IPS DF 19.7 (cell line): ENCODE measurements at places on chromosomes 13 and 19.

GRCh38 chr19:3585301-3586126, at the start of gene GIPC3:
TSS of gene GIPC3 (plus strand) at chr19:3585478. CDS start at chr19:3585598, 120 bp downstream.
- no peak for DNase-seq

GRCh38 chr13:29888306-29888705, 37.9 kb upstream of the UBL3 start:
- no peak for DNase-seq

- DNase-seq, result no peak
Measured at GRCh38 chr19:51065221-51065960, 499 bp upstream of the KLK13 start.

DNA sequence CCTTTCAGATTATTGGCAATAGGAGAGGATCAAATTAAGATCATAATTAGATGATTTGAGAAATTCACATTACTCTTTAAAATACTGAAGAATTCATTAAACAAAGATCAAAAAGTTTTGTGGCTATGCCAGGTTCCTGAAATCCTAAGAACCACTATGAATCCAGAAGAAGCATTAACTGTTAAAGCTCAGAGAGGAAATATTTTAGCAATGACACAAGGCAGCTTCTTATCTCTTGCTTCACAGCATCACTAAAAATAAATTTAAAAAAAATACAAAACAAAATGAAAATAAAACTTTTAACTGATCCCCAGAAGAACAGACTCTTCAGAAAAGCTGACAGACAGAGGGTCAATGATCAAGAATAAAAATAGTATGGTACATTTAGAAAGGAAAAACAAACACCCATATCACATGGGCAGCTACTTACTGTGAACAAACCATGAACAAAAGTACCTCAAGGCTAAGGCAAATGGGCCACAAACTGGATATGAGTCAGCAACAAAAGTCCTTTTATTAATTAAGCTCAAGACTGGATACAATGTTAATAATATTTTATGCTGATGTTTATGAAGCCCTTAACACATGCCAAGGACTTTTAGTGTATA, 19.6 kb downstream of the RNF6 start:
- DNase-seq, result no peak

- no peak for DNase-seq
Measured at GRCh38 chr13:27830010-27830409, 37.7 kb downstream of the GSX1 start.

- no peak for DNase-seq
Measured at GRCh38 chr13:91904005-91904404, 505.6 kb downstream of the GPC5 start.

DNA sequence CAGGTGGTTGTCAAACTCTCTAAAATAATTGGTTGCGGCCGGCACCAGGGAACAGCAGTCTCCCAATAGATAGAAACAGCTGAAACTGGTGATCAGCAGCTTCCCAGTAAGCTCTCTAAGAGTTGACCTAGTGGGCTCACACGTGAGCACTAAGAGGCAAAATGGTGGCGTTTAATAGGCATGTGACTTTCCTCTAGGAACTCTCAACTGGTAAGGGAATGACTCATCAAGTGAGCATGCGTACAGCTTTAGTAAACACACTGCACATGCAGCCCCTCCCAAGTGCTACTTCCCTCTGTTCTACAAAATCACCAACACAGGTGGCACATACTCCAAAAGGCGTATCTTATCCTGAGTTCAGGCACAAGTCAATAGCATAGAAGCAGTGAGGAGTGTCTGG, 41.7 kb downstream of the TNFSF11 start:
- no peak for DNase-seq

- DNase-seq, result no peak
Measured at GRCh38 chr13:112893570-112894422, 75.2 kb upstream of the MCF2L start.

GRCh38 chr19:18798384-18799352, 7.6 kb upstream of the COMP start:
- no peak for DNase-seq

DNA sequence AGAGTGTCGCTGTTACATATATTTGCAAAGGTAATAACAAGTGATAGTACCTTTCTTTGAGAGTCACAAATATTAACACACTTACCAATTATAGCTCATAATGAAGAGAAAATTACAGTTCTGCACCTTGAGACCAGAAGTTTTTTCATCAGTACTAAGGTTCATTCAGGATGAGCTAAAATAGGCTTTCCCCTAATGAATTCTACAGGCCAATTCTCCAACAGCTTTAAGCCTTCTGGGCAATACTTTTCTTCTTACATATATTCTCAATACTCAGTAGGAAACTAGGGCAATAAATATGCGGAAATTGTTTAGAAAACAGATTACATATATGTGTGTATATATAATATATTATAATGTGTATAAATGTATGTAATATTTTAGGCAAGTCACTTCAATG, 2672.8 kb upstream of the PCDH20 start:
- no peak for DNase-seq

DNA sequence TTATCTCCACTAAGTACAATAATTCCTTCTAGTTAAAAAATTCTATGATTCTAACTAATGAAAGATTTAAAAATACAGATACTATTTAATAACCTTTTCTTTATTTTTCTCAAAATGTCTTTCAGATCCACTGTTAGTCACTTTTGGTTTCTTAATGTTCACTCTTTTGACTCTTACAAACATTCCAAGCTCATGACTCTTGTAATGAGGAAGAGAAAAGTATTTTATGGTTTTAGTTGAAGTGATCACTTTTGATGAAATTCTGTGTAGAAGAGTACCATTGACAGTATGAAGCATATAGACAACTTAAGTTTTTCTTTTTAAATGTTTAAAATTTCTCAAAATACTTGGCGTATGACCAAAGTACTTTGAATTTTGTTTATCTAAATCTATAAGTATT, 27.8 kb downstream of the COG3 start:
- DNase-seq, result no peak

- no peak for DNase-seq
Measured at GRCh38 chr19:10085641-10086590, at the start of gene SHFL. TSS of gene SHFL (plus strand) at chr19:10086317. CDS start at chr19:10086428, 111 bp downstream.

- DNase-seq, result no peak
Measured at GRCh38 chr19:35232912-35233311, 4.4 kb upstream of the FAM187B start.
